Activated naive CD8-positive, alpha-beta T cell treated with anti-CD3 and anti-CD28 coated beads, Interleukin-2, amount 10 ng/mL, durations not matched to agents 7 days and 5 days (primary cell): ENCODE measurements at places on chromosomes 3 and 15. TPM values are rescaled to one million over a fixed set of nuclear protein-coding genes. Genes with fewer than 3 reads are reported as not detected.

- DNase-seq, result no peak
- no peaks in the 10 kb centered on the region for H3K36me3 ChIP-seq
- no peaks in the 10 kb centered on the region for H3K4me1 ChIP-seq
- H3K27me3 ChIP-seq, result no peaks in the 10 kb centered on the region
- no peak overlapping the region for H3K4me3 ChIP-seq
- no peak overlapping the region for H3K27ac ChIP-seq
Measured at GRCh38 chr3:95883801-95884200, 930.6 kb upstream of the EPHA6 start.

- H3K4me3 ChIP-seq, result peak overlapping the region; percentile 65
- peaks cover 46% of the 10 kb centered on the region for H3K4me1 ChIP-seq
- no peaks in the 10 kb centered on the region for H3K27me3 ChIP-seq
- DNase-seq, result peak; percentile 55
- H3K36me3 ChIP-seq, result peaks cover 10% of the 10 kb centered on the region
Measured at GRCh38 chr15:40047415-40048210, 8.6 kb upstream of the SRP14 start.

GRCh38 chr15:67103869-67104268, 38.5 kb downstream of the SMAD3 start:
- peaks cover 11% of the 10 kb centered on the region for H3K36me3 ChIP-seq
- H3K4me1 ChIP-seq, result peaks cover 45% of the 10 kb centered on the region
- H3K4me3 ChIP-seq, result peak overlapping the region; percentile 58

LRRC31 gene
- not detected for total RNA-seq

DNA sequence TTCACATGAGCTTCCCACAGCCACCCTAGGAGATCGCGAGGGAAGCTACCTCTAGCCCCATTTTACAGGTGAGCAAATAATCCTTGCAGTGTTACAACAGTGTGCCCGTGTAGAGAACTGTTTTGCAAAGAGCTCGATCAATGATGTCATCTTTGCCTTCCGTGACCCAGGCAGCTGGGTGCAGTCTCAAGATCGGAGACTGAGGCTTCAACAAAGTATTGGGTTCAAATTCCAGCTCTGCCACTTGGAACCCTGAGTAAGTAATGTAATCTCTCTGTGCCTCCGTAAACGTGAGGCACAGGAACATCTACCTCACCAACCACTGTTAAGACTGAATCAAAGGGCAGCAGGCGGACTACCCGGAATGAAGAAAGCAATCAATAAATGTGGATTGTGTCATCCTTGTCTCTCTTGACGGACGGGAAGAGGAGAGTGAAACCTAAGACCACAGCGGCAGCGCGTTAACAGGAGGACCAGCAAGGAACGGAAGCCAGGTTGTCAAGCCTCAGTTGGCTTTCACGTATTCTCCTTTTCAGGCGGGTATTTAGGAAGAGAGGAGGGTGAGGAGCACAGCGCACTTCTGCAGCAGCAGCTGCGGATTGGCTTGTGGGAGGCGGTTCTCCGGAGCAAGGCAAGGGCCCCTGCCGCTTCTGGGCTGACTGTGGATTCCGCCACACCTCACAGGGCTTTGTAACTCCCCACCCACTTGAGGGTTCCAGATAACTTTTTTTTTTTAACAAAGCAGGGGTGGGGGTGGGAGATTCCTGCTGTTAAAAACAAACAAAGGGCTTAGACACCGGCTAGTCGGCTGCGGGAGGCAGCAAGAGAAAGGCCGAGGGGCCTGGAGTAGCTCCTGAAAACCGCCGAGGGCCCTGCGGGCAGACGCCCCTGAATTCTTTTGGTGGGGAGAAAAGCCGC, 1.5 kb upstream of the SMAD3 start:
- peaks cover 26% of the 10 kb centered on the region for H3K4me1 ChIP-seq
- peak overlapping the region; percentile 58 for H3K4me3 ChIP-seq
- no peak for DNase-seq
- peaks cover 29% of the 10 kb centered on the region for H3K27me3 ChIP-seq

RASGRP1 gene
- total RNA-seq, result 179 TPM

SNTN gene
- not detected for total RNA-seq

GRCh38 chr15:53446376-53446775, 313.1 kb downstream of the WDR72 start:
- no peaks in the 10 kb centered on the region for H3K36me3 ChIP-seq
- H3K27me3 ChIP-seq, result no peaks in the 10 kb centered on the region

DNA sequence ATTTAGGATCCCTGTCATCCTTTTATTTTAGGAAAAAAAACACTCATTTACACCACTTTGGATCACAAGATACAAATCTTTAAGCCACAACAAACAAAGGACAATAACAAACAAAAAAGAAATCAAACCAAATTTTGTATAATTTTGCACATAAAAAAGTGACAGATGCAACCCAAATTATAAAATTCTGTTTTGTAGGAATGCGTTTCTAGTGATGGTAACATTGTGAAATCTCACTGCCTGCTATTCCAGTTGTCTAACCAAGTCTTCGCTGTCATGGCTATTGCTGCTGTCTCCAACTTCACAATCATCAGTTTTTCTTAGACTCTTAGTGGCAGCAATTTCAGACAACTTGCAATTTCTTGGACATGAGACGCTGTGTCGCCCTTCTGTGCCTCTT, 58.3 kb upstream of the ARL6 start:
- H3K27ac ChIP-seq, result no peak overlapping the region
- peaks cover 3% of the 10 kb centered on the region for H3K27me3 ChIP-seq
- no peak overlapping the region for H3K4me3 ChIP-seq
- H3K4me1 ChIP-seq, result no peaks in the 10 kb centered on the region

- no peaks in the 10 kb centered on the region for H3K36me3 ChIP-seq
- H3K27me3 ChIP-seq, result peaks cover 13% of the 10 kb centered on the region
- no peak overlapping the region for H3K27ac ChIP-seq
- peak overlapping the region; percentile 5 for H3K4me3 ChIP-seq
Measured at GRCh38 chr15:80920271-80920699, 69.3 kb downstream of the MESD start.

SELENOK gene
- 43.9 TPM for total RNA-seq

- no peaks in the 10 kb centered on the region for H3K27me3 ChIP-seq
- peaks cover 14% of the 10 kb centered on the region for H3K4me1 ChIP-seq
- no peak for DNase-seq
- H3K4me3 ChIP-seq, result no peak overlapping the region
- H3K36me3 ChIP-seq, result no peaks in the 10 kb centered on the region
- no peak overlapping the region for H3K27ac ChIP-seq
Measured at GRCh38 chr3:172669021-172669420, 41.8 kb downstream of the NCEH1 start.

GOLGA6L7 gene
- total RNA-seq, result not detected

GRCh38 chr3:141913150-141913811, 36.8 kb downstream of the ATP1B3 start:
- no peak for DNase-seq
- H3K27me3 ChIP-seq, result no peaks in the 10 kb centered on the region
- no peak overlapping the region for H3K4me3 ChIP-seq
- peaks cover 4% of the 10 kb centered on the region for H3K4me1 ChIP-seq
- H3K36me3 ChIP-seq, result peaks cover 35% of the 10 kb centered on the region
- H3K27ac ChIP-seq, result no peak overlapping the region

DNA sequence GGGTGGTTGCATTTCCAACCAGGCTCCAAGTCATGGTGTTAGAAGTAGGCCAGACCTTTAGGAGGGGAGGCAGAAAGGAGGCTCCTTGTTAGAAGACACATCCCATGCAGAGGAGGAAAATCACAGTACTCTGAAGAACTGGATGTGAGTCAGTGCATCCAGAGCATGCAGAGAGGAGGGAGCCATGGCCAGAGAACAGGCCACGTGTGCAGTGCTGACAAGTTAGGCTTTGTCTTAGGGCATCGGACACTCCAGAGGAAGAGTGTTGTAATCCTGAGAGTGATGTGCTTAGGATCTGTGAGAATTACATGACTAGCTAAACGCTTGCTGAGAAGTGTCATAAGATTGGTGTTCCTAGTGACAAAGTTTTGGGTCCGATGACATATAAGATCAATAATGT, 456.5 kb upstream of the THRB start:
- H3K27me3 ChIP-seq, result peaks cover 2% of the 10 kb centered on the region
- no peak for DNase-seq
- no peaks in the 10 kb centered on the region for H3K4me1 ChIP-seq

- DNase-seq, result no peak
- H3K36me3 ChIP-seq, result peaks cover 26% of the 10 kb centered on the region
- H3K4me3 ChIP-seq, result peak overlapping the region; percentile 100
Measured at GRCh38 chr3:150544726-150545125, 1.6 kb downstream of the SERP1 start.

LIPH gene
- total RNA-seq, result not detected

DNA sequence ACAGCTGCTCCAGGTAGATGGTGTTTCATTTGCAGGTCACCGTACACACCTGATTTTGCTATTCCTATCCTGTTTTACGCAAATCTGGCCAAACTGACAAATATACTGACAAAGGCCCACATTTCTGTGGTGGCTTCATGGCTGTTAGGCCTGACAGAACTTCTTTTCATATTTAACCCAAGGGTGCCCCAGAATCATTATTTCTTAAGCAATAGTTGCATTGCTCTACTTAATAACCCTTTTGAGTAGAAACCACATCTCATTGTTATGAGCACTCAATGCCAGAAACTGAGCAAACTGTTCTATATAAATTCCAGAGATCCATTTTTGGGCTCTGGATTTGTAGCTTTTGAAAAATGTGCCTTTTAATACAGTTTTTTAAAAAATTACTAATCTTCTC, 19.4 kb downstream of the ASTE1 start:
- no peak for DNase-seq
- H3K27me3 ChIP-seq, result no peaks in the 10 kb centered on the region
- H3K4me3 ChIP-seq, result no peak overlapping the region
- peaks cover 9% of the 10 kb centered on the region for H3K4me1 ChIP-seq

DNA sequence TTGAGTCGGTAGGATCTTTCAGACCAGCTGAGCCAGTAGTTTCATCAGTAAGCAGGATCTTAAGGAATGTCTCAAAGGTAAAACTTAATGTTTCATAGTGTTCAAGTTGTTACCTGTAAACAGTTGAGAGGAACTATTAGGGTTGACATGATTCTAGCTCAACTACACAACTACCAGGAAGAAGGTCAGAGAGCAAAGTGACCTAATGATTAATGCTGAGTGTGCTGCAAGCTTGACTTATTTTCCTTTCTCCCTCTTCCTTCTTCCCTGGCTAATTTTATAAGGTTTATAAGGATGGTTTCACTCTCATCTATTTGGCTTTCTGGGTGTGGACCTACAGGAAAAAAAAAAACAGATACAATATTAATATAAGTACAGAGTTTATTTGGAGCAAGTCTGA, 30.2 kb upstream of the LHFPL4 start:
- H3K4me1 ChIP-seq, result no peaks in the 10 kb centered on the region
- no peak for DNase-seq
- no peaks in the 10 kb centered on the region for H3K36me3 ChIP-seq
- H3K27ac ChIP-seq, result no peak overlapping the region
- no peaks in the 10 kb centered on the region for H3K27me3 ChIP-seq

DNA sequence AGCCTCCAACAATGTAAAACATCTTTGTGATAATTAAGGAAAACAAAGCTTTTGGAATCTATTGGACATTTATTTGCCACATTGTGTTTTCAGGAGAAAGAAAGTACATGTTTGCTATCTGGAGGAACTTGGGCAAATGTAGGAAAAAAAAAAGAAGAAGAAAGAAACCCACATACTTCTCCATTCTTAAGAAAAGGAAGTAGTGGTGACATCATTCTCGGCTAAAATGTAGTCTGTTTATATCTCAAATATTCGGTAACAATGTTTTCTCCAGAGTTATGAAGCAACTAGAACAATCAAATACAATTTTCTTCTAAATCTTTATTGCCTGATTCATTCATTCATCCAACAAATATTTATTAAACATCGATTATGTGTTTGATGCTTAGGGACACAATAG, 2.3 kb upstream of the TGFBR2 start:
- peak overlapping the region; percentile 85 for H3K4me3 ChIP-seq
- peak overlapping the region; percentile 97 for H3K27ac ChIP-seq
- H3K4me1 ChIP-seq, result peaks cover 48% of the 10 kb centered on the region
- DNase-seq, result no peak
- H3K27me3 ChIP-seq, result no peaks in the 10 kb centered on the region
- H3K36me3 ChIP-seq, result peaks cover 19% of the 10 kb centered on the region

GRCh38 chr15:47987908-47988532, 132.8 kb upstream of the SLC24A5 start:
- H3K27me3 ChIP-seq, result peaks cover 2% of the 10 kb centered on the region
- peaks cover 4% of the 10 kb centered on the region for H3K4me1 ChIP-seq
- DNase-seq, result no peak
- no peak overlapping the region for H3K27ac ChIP-seq

- H3K27ac ChIP-seq, result no peak overlapping the region
- DNase-seq, result no peak
- no peak overlapping the region for H3K4me3 ChIP-seq
- H3K4me1 ChIP-seq, result peaks cover 2% of the 10 kb centered on the region
- peaks cover 18% of the 10 kb centered on the region for H3K27me3 ChIP-seq
- no peaks in the 10 kb centered on the region for H3K36me3 ChIP-seq
Measured at GRCh38 chr15:51380999-51381806, 39.7 kb downstream of the GLDN start.

DNA sequence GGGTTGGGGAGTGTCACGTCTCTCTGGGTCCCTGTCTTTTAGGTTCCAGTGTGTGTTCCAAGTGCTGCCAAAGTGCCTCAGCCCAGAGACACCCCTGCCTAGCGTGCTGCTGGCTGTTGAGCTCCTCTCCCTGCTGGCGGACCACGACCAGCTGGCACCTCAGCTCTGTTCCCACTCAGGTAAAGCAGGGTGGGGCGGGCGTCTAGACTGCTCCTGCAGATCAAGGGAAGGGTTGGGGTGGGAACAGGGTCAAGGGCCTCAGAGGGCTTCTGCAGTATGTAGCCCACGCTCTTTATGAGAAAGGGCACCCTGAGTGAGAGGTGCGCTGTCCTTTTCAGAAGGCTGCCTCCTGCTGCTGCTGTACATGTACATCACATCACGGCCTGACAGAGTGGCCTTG, 17.2 kb downstream of the ATRIP start:
- no peak overlapping the region for H3K27ac ChIP-seq
- peaks cover 30% of the 10 kb centered on the region for H3K36me3 ChIP-seq
- no peak overlapping the region for H3K4me3 ChIP-seq
- no peaks in the 10 kb centered on the region for H3K27me3 ChIP-seq
- H3K4me1 ChIP-seq, result peaks cover 36% of the 10 kb centered on the region

DNA sequence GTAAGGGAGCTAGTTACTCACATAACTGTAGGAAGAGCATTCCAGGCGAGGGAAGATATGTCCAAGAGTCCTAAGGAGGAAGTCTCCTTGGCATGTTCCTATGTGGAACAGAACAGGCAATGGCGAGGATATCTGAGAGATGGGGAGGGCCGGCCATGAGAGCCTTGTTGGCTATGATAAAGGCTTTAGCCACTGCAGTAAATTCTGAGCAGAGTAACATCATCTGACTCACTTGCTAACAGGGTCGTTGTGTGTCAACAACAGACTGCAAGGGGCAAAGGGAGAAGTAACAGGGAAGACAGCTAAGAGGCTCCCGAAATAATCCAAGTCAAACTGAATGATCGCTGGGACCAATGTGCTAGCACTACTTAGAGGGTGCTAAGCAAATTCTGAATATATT, 21.6 kb downstream of the SFMBT1 start:
- H3K4me3 ChIP-seq, result no peak overlapping the region
- H3K27ac ChIP-seq, result no peak overlapping the region
- DNase-seq, result no peak
- H3K4me1 ChIP-seq, result peaks cover 22% of the 10 kb centered on the region
- H3K36me3 ChIP-seq, result peaks cover 9% of the 10 kb centered on the region
- H3K27me3 ChIP-seq, result no peaks in the 10 kb centered on the region

MRPS25 gene
- total RNA-seq, result 61.1 TPM

- H3K27ac ChIP-seq, result no peak overlapping the region
- H3K27me3 ChIP-seq, result peaks cover 5% of the 10 kb centered on the region
- no peaks in the 10 kb centered on the region for H3K36me3 ChIP-seq
- no peak for DNase-seq
Measured at GRCh38 chr15:92365906-92366305, 27.8 kb upstream of the ST8SIA2 start.

GLDN gene
- not detected for total RNA-seq
